Frontal cortex (tissue), 4 donors: ENCODE measurements at places on chromosomes 6 and 20. TPM values are rescaled to one million over a fixed set of nuclear protein-coding genes. Genes with fewer than 3 reads are reported as not detected.

GRCh38 chr6:21101694-21102093, 491.9 kb upstream of the SOX4 start:
- DNase-seq = no peak

DNA sequence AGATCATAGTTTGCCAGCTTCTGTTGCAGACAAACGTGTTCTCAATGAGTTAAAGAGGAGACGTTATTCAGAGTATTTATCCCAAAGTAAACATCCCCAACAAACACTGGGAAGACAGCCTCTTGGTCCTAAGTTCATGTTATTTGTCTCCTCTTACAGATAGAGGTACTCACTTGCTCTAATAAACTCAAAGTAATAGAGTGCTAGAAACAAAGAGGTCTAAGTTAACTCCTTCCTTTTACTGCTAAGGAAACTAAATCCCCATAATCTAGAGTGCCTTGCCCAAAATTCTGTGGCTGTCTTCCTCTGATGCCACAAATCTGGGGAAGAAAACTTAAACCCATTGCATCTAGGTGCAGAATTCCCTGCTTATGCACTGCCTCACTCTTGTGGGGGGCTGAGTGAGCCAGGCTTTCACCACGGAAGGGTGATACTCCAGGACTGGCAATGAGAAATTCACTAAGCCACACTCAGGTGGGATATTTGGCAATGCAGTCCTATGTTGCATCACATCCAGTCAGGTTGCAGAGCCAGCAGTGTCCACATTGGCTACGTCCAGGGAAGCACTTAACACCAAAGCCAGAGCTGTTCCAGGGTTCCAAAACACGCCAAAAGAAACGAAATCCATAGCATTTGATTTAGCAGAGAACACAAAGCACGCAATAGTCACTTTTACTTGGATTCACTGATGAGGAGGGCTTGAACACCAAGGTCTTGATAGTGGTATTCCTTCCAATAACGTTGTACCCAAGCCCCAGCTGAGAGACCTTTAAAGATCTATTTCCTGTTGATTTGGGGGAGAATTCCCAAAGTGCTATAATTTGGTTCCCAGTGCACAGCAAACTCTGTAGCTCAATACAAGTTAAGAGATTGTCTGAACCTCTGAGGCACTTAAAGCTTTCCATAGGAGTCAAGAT, 81.0 kb upstream of the FOXQ1 start:
- DNase-seq = no peak

GRCh38 chr6:27867945-27868300, 44.3 kb downstream of the OR2B2 start:
- no peak for DNase-seq

Gene NRM
- 0.41 TPM for total RNA-seq

DNA sequence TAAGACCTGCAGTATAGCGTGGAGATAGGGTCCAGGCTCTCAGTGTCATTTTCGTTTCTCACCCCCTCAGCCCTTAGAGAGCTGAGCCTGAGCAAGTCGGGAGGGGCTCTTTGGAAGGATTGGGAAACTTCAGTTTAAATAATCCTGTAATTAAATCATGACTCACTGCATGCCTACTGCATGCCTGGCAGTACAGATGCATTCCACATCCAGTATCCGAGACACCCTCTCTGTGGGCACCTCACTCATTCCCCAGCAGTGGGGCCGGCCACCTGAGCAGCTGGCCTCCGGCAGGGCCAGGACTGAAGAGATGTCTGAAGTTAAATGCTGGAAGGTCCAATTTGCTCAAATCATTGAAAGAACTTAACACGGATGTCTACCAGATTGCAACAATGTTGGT, 316.6 kb downstream of the THBS2 start:
- DNase-seq = no peak

Gene CYP39A1
- 2.9 TPM for total RNA-seq

- DNase-seq = no peak
Observed at GRCh38 chr6:21613809-21614208, 20.3 kb downstream of the SOX4 start.

- no peak for DNase-seq
Observed at GRCh38 chr20:48740292-48740649, 87.5 kb downstream of the PREX1 start.

Gene PTCRA
- not detected for total RNA-seq

GRCh38 chr6:75438013-75438431, 55.6 kb downstream of the FILIP1 start:
- no peak for DNase-seq

- no peak for DNase-seq
Observed at GRCh38 chr6:1558388-1558787, 51.3 kb upstream of the FOXC1 start.

GRCh38 chr6:164570801-164571200, 738.6 kb downstream of the C6orf118 start:
- DNase-seq = no peak

DNA sequence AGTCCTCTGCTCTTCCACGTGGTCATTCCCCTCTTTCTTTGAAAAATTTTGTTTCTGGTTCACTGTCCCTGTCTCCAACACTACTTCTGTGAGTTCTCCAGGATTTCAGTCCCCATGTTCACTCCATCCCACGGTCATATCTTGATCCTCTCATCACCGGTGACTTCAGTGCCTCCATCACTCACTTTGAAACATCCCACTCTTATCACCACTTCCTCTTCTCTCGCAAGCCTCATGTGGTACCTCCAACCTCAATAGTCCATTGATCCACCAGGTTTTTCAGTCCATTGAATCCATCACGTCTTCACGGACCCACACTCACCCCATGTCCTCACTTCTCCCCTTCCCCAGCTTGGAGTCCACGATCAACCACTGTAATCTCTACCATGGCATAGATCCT, 64.8 kb downstream of the CARMIL1 start:
- no peak for DNase-seq

Gene ULBP1
- total RNA-seq = 1.6 TPM

Gene GLYATL3
- not detected for total RNA-seq

GRCh38 chr6:15077961-15078360, 167.9 kb upstream of the JARID2 start:
- DNase-seq = no peak

- DNase-seq = no peak
Observed at GRCh38 chr6:126042001-126042419, 55.7 kb downstream of the TRMT11 start.

Gene CALHM5
- 0.41 TPM for total RNA-seq
